ENCODE measurements at places on chromosomes 3 and 15. TPM values are rescaled to one million over a fixed set of nuclear protein-coding genes. Genes with fewer than 3 reads are reported as not detected.

SHC4 gene
- total RNA-seq = 4.0 TPM

GPR15 gene
- 0.59 TPM for total RNA-seq

DNA sequence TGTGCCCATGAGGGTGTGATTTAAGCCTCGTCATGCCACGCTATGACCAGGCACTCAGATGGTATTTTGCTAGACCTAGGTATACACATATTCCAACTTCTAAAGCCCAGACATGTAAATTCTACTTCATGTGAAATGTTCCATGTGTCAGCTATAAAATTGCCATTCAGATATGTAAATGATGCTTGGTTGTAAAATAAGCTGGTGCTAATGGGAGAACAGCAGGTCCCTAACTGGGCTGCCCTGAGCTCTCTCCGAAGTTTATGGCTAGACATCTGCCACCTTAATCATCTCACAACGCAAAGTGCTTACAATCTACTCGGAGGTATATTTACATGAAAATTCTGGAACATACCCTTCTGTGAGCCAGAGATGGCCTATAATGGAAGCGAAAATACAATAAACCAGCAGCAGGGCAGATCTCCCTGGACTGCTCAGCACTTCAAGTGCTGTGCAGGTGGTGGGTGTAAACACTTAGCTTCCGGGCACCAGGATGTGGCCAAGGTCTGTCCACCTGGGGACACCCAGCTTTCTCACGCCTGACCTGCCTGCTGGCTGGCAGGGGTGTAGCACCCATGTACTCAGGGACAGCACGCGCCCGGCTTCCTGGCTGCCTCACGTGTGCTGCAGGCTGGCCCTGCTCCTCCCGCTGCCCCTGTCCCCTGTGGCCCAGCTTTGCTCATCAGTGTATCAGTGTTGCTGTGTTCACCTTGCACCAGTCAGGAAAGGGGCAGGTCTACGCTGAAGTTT, 82.0 kb downstream of the CHDH start:
- no peak for DNase-seq

GRCh38 chr3:113266738-113267137, 55.4 kb downstream of the BOC start:
- no peak for DNase-seq

GRCh38 chr3:122382888-122383666, at the start of gene MIX23:
Gene MIX23 (minus strand): TSS chr3:122383231. CDS start chr3:122383224, 7 bp downstream.
- DNase-seq = peak; percentile 78

- DNase-seq = no peak
Observed at GRCh38 chr15:62969442-62970089, 73.0 kb upstream of the TPM1 start.

GRCh38 chr3:171802590-171802956, 7.7 kb downstream of the PLD1 start:
- no peak for DNase-seq
